ENCODE measurements at places on chromosomes 6 and 20. TPM values are rescaled to one million over a fixed set of nuclear protein-coding genes. Genes with fewer than 3 reads are reported as not detected.

The ADGRB3 gene
- not detected for polyA plus RNA-seq

The ZNF311 gene
- not detected for polyA plus RNA-seq

The CST5 gene
- polyA plus RNA-seq, result not detected

GRCh38 chr20:49539481-49540231 is 28.3 kb downstream of the PTGIS start:
- DNase-seq, result no peak

GRCh38 chr20:46963758-46964617 is 69.3 kb downstream of the EYA2 start:
- no peak for DNase-seq

The CRYBG1 gene
- polyA plus RNA-seq, result 5.9 TPM

DNA sequence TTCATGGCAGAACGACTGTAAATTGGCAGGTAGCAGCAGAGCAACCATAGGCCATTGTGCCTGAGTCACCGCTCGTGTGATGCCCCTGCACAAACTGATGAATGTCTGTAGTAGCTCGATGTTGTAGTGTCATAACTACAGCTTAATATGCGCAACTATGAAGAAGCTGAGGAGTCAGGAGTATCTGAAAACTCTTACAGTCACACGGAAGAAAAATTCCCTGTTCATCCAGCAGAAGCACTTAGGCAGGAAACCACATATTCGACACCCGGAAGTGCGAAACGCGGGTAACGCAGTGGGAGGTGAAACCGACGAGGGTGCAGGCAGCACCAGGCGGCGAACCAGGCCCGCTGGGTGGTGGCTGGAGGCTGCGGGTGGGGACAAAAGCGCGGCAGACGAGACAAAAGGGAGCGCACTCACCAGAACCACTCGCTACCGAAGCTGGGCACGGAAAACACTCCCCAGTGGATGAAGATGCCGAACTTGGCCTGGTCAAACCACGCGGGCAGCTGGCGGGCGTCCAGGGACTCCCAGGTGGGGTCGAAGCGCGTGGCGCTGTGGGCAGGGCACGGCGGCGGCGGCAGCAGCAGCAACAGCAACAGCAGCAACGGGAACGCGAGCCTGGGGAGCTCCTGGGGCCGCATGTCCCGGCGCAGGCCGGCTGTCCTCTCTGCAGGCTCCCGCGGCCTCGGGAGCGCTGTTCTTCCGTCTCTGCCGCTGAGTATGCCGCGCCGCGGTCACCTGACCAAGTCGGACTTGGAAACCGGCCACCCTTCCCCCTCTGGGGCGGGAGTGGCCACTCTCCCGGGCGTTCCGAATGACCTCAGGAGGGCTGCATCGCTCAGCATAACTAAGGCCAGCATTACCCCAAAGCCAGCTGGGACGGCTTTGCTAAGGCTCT is at the start of gene FUCA2:
FUCA2 (minus strand) TSS at position 730 of the 901 bp plus-strand sequence; CDS start at position 644, 86 bp downstream.
- peak; percentile 87 for DNase-seq

- no peak for DNase-seq
These were observed 112.0 kb upstream of the CDYL start for GRCh38 chr6:4664117-4664626.

DNA sequence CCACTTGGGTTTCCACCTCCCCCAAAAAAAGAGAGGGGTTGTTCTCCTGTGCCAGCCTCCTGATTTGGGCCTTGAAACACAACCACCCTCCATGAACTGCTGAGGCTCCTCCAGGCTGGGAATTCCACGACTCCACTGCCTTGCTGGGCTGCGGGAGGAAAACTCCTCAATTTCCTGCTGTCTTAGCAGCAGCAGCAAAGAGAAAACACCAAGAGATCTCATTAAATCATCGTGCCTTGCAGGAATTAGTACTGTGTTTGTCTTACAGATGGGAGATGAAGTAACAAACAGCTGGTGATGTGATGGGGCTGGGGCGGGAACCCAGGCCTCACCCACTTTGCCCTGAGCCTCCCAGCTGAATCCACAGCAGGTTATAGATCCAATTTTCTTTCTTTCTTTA is 29.0 kb downstream of the BPIFB1 start:
- DNase-seq, result no peak

DNA sequence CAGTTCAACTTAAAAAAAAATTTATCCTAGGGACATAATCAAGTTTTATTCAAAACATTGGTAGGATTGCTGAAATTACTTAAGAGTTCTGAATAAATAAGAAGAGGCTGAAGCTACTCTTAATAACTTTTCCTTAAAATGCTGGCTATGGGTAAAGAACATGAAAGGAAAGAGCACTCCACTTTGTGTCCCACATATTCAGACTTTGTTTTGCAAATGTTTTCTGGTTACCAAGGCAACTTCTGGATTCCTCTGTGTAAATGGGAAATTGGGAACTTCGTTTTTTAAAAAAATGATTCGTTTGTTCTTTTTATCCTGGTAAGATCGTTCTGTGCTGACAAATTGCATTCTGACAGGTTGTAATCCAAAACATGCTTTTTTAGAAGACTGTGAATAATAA is 115.0 kb downstream of the KIF6 start:
- DNase-seq, result peak; percentile 4

- no peak for DNase-seq
These were observed 8.3 kb upstream of the ADRM1 start for GRCh38 chr20:62294516-62294915.

The WFDC5 gene
- polyA plus RNA-seq, result not detected

- peak; percentile 16 for DNase-seq
These were observed 201.0 kb upstream of the CEP162 start for GRCh38 chr6:84428300-84428907.

GRCh38 chr6:13280254-13280653 is 48.1 kb downstream of the TBC1D7 start:
- DNase-seq, result no peak

The SRSF6 gene
- polyA plus RNA-seq, result 156 TPM

DNA sequence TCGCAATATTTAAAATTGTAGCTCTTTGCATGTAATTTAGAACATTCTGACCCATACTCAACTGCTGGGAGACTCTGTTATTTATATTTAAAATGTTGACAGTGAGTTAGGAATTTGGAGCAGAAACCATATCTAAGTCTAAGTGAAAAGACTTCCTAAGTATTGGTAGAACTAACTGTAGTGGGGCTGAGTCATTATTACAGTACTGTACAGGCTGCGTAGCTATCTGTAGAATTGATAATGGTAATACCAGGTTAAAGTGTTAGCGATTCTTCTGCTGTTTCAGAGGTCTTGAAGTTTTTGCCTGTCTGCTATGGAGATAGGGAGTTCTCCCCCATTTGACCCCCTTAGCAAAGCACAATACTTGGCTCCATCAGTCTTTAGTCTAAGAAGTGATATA is 3.6 kb downstream of the TOP1 start:
- DNase-seq, result no peak

The DEFB112 gene
- polyA plus RNA-seq, result not detected

GRCh38 chr20:34977365-34978091 is 21.9 kb downstream of the MYH7B start:
- DNase-seq, result peak; percentile 56

- DNase-seq, result no peak
These were observed 1159.7 kb downstream of the GRIK2 start for GRCh38 chr6:102553214-102553613.

The NR2E1 gene
- polyA plus RNA-seq, result not detected

DNA sequence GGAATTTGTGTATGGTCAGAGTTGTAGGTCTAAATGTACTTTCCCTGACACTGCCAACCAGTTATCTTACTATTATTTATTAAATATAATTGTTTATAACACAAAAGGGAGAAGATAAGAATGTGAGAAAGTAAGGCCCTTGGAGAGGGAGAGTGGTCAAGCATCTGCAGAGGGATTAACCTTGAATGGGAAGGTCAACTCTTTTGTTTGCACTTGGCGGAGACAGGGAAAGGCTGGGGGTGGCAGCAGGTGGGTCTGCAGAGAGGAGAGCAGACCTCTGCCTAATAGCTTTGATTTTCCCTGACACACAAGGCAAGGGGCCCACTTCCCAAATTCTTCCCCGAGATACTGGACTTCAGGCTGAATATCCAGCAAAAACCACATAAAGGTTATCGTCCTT is 4.2 kb downstream of the LRP11 start:
- peak; percentile 52 for DNase-seq

- no peak for DNase-seq
These were observed 234.7 kb upstream of the RIMS1 start for GRCh38 chr6:71651636-71652035.
